ENCODE measurements at places on chromosomes 2 and 18.

DNA sequence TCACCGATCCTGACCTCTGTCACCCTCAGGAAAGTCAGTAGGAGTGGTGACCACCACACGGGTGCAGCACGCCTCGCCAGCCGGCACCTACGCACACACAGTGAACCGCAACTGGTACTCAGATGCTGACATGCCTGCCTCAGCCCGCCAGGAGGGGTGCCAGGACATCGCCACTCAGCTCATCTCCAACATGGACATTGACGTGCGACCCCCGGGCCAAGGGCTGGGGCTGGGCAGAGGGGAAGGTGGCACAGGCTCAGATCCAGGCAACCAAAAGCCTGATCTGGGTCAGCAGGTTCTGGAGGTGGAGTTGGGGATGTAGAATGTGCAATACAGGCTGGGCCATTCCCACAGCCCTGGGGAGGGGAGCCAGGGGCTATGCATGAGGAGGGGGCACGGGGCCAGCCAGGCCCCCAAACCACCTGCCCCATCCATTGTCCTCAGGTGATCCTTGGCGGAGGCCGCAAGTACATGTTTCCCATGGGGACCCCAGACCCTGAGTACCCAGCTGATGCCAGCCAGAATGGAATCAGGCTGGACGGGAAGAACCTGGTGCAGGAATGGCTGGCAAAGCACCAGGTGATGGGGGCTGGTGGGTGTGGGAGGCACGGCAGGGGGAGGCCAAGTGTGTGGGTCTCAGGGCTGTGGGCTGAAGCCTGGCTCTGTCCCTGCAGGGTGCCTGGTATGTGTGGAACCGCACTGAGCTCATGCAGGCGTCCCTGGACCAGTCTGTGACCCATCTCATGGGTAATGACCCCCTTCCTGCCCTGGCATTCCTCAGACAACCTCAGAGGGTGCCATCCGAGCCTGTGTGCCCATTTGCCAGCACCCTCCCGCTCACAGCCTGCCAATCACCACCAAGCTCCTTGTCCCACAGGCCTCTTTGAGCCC is 1.4 kb downstream of the ALPI start:
- no peak for DNase-seq

- DNase-seq: no peak
These were observed 4.5 kb downstream of the CRIM1 start for GRCh38 chr2:36360063-36360462.

GRCh38 chr2:109031476-109032228 is 42.6 kb upstream of the EDAR start:
- DNase-seq: peak; percentile 66

DNA sequence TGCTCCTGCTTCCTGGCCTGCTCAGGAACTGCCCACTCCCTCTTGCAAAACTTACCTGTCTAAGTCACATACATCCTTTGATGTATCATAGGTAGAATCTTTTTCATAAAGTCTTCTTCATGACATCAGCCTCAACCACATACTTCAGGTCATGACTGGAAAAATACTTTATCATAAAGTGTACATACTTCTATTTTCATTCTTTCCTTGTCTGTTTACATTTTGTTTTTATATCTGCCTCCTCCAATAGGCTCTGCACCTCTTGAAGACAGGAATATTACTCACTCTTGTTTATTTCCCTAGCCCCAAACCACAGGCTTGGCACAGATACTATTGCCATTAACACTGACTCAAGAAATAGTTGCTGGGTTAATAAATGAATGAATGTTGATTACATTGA is 43.6 kb upstream of the ZNF804A start:
- DNase-seq: no peak

Data from stimulated activated CD4-positive, alpha-beta T cell treated with anti-CD3 and anti-CD28 coated beads, Interleukin-4, amount 100 ng/mL, for 4 hours (primary cell).